ENCODE measurements at places on chromosomes 11 and 22. TPM values are rescaled to one million over a fixed set of nuclear protein-coding genes. Genes with fewer than 3 reads are reported as not detected.

DNA sequence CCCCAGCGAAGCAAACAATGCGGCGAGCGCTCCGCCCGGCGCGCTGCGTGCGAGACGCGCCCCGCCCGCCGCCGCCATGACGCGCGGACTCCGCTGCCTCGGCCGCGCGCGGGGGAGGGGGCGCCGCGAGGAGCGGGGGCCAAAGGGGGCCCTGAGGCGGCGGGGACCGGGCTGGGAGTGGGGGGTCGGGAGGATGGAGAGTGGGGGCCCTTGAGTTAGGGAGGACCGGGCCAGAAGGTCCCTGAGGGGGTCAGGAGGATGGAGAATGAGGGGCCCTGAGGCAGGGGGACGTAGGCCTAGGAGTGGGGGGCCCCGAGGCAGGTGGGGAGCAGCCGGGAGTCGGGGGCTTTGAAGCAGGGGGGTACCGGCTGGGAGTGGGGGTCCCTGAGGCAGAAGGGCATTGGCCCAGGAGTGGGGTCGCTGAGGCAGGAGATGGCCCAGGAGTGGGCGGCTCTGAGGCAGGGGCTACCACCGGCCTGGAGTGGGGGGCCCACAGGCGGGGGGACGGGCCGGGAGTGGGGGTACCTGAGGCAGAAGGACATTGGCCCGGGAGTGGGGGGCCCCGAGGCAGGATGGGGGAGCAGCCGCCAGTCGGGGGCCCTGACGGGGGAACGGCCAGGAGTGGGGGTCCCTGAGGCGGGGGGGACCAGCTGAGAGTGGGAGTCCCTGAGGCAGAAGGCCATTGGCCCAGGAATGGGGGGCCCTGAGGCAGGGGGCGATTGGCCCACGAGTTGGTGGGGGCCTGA lies at the start of gene BRD1:
BRD1 (minus strand) TSS at position 21 of the 746 bp plus-strand sequence. CDS start 3,556 bp downstream, outside the sequence.
- DNase-seq, result peak; percentile 83

- no peak for DNase-seq
Observed at GRCh38 chr11:5291207-5291838, 10.4 kb downstream of the OR51B4 start.

GRCh38 chr11:3962406-3962840 lies 107.0 kb downstream of the STIM1 start:
- DNase-seq, result no peak

DNA sequence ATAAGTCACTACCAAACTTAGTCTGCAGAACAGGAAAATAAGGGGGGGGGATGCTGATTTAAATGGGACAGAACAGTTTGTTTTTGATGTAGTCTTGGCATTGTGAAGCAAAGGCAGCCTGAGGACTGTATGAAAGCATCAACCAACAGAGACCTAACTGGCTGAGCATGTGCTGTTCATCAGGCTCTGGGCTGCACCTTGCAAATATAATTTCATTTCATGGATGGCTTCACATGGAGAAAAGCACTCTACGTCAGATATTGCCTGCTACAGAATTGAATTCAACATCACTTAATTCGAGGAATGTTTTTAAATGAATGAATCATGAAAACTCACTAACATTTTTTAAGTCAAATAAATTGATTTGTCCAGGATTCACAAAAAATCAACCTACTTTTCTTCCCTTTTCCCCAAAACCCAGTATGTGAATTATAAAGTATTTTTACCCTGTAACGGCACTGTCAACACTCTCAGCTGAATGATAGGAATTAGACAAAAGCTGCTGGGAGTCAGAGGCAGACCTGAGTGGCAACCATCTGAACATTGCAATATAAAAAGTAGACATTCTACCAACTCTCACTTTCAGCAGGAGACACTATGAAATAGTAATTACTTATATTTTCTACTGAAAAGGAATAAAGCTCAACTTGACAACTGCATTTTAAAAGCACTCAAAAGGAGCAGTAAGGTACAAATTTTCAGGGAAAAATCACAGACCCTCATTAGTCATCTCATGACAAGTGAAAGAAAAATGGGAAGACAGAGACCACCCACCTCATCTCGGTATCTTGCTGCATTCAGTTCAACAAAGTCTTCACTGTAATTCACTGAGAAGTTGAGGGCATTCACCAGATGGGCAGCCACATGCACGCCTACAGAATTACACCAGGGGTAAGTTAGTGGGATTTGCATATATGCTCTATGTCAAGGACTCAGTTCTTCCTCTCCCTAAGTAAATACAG lies 47.5 kb downstream of the NOX4 start:
- DNase-seq, result no peak

- DNase-seq, result no peak
Observed at GRCh38 chr11:63869683-63870082, 30.8 kb downstream of the MARK2 start.

DNA sequence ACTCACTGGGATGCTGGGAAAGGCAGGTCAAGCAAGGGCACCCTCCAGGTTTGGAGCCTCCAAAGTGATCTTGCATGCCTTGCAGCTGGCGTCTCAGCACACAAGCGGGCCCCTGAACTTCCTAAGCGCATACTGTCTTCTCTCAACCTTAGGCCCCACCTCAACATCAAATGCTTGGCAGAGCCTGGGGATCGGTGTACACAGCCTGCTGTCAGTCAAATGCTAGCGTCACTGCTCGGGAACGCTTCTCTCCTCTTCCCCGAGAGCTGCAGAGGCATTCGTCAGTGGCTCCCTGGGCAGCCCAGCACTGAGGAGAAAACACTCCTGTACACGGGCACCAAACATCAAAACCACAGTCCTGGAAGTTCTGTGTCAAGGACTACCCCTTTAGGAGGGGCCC lies 124.9 kb downstream of the C11orf58 start:
- DNase-seq, result no peak

GRCh38 chr11:20707876-20708275 lies 38.5 kb downstream of the NELL1 start:
- DNase-seq, result no peak

GRCh38 chr11:33718440-33718839 lies 17.8 kb downstream of the CD59 start:
- no peak for DNase-seq

DNA sequence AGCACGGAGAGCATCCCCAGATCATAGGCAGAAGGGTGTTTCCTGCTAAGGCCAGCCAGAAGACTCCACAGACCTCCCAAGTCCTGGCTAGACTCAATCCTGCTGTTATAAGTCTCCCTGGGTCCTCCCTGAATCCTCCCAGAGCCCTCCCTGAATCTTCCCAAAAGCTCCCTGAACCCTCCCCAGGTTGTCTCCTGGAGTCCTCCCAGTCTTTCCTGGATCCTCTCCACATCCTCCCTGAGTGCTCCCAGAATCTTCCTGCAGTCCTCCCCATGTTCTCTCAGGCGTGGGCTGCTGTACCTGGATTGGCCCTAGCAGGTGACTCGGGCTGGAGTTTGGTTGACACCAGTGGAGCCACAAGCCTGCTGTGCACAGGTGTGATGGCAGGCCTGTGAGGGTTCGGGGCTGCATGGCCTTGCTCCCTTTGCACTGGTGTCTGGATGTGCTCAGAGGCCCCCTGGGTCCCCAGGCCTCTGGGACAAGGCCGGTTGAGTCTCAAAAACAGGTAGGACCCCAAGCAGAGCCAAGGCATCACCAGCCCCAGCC lies 11.6 kb downstream of the GP1BB start:
- DNase-seq, result no peak

- DNase-seq, result no peak
Observed at GRCh38 chr22:39717099-39717498, 146.5 kb downstream of the CACNA1I start.

- DNase-seq, result peak; percentile 16
Observed at GRCh38 chr11:83047515-83048225, 24.0 kb downstream of the RAB30 start.

DNA sequence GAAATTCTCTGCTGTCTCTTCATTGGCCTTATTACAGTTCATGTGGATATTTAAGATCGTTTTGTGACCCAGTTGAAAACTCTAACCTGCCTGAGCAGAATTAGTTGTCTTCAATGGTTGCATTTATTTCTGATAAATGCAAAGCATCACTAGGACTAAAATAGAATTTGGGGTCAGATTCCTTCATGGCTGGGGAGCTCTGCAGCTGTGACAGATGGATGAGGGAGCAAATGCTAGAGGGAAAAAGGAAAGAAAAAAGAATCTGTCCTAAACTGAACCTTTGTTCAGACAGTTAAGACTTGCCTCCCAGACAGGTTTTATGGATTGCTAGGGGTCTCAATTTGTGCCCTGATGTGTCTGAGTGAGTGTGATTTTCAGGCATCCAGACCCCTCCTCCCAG lies 113.0 kb downstream of the SYT9 start:
- DNase-seq, result no peak

DNA sequence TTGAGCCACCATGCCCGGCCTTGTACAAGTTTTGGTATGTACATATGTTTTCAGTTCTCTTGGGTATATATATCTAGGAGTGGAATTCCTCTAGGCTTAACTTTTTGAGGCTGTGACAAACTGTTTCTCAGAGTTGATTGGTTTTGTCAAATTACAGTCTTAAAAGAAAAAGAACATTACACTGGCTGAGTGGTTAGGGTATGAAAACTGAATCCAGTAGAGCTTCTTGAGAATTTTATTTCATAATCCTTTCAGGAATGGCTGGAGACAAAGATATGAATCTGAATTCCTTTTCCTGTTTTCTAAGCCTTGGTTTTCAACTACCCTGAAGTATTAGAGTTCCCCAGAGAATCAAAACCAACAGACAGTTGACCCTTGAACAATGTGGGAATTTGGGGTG lies 6.5 kb downstream of the METTL15 start:
- no peak for DNase-seq

DNA sequence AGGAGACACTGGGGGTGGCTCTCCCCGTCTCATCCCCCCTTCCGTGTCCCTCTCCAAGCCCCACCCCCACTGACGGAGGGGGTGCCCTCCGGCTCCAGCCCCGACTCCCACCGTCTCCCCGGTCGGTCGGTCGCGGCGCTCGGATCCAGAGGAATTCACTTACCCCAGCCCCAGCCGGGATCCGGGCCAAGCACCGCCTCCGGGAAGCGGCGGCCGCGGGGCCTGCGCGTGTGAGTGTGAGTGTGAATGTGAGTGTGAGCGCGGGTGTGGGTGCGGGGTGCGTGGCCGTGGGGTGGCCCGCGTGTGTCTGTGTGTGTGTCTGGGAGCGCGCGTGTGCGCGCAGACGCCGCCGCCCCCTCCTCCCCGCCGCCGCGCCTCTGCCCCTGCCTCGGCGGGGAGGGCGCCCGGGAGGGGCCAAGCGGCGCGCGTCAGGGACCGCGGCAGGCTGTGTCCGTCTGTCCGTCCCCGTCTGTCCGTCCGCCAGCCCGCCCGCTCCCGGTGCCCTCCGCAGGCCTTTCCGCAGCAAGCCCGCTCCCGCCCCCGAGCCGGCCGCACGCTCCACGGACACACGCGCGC lies at the start of gene ELFN2:
ELFN2 (minus strand) TSS at position 345 of the 576 bp plus-strand sequence. CDS start 51,945 bp downstream, outside the sequence.
- peak; percentile 76 for DNase-seq

DNA sequence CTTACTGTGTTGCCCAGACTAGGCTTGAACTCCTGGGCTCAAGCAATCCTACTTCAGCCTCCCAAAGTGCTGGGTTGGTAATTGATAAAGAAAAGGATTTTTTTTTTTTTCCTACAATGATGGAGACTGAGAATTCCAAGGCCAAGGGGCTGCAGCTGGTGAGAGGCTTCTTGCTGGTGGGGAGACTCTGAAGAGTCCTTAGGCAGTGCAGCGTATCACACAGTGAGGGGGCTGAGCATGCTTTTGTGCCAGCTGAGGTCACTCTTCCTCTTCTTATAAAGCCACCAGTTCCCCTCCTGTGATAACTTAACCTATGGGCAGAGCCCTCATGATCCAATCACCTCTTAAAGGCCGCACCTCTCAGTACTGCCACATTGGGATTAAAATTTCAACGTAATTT lies 28.2 kb upstream of the CCDC81 start:
- DNase-seq, result no peak

DNA sequence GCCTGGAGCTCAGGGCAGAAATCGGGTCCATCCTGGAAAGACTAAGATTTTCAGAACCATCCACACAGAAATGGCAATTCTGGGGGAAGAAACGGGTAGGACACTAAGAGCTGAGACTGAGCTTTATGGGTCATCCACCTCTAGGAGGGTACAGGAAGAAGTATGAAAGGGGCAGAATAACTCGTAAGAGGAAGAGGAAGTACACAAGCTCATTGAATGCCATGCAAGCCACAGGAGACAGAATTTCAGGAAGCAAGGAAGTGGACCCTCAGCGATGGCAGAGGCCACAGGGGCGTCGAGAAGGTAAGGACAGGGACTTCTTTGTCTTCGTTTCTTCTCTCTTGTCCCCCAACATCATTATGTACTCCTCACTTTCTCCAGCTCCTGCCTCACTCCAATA lies 169.6 kb downstream of the MAML2 start:
- no peak for DNase-seq

DNA sequence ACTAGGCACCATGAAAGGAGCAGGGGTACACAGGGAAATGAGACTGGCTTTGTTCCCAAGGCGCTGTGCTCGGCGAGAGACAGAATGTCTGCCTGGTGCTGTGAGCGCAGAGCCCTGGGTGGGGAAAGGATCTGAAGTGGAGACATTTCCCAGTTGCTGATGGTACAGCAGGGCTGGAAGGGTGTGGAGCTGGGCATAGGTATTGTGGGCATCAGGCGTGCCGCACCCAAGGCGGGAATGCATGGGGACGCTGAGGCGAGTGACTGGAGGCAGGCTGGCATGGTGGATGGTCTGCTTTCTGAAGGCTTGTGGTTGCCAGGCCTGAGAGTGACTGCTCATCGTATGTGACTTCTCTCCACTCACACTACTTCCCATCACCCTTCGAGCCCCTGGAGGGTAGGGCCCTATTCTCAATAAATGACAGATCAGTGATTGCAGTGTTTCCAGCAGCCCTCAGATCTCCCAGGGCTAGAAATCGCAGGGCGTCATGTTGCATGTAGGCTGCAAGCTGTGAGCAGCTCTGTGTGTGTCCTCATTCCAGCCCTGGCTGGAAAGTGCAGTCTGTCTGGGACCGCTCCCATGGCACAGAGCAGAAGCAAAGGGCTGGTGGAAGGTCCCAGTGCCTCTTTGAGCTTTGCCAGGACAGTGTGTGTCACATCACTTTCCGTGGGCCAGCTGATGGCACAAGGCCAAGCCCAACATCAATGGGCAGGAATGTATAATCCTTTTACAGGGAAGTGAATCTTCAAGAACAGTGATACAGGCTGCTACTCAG lies 67.7 kb downstream of the TBC1D22A start:
- peak; percentile 39 for DNase-seq

Gene KCNK4
- total RNA-seq, result not detected

Gene OSBP2
- 3.9 TPM for total RNA-seq

Gene MUC6
- total RNA-seq, result 0.92 TPM

Gene MPPED2
- 2.1 TPM for total RNA-seq

Gene DRG1
- total RNA-seq, result 47.1 TPM

Gene KCNJ1
- total RNA-seq, result 0.12 TPM

Gene LRRN4CL
- total RNA-seq, result 0.57 TPM

Gene DCDC1
- total RNA-seq, result 8.9 TPM

Gene RELA
- 72.6 TPM for total RNA-seq

Gene BIRC3
- 20.2 TPM for total RNA-seq

Gene TMEM191C
- total RNA-seq, result 4.7 TPM

Measured in lung (tissue), 17 donors.